CD4-positive, alpha-beta T cell treated with Interleukin-6 at 100 ng/mL for 8 hours (primary cell): ENCODE measurements at places on chromosomes 5 and 9.
A peak's percentile ranks its signal among the peaks of the same experiment; 100 is the strongest.

DNA sequence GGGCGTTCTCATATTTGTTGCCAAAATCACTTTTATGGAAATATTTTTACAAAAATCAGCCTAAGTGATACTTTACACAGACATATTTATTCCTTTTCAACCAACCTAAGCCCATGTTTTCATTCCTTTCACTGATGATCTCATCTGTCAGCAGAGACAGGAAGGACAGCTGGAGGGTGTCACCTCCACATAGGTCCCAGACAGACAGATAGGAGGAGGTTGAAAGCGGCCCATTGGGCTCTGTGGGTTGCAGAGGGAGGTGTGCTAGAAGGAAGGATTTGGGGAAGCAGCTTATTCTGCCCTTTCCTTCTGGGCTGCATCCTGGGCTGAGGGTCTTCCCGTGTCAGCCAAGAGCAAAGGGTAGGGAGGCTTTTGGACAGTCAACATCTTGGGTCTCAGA is 26.0 kb upstream of the SEMA4D start:
- peak; percentile 73 for DNase-seq

- no peak for DNase-seq
Measured at GRCh38 chr9:121328876-121329681, 41.0 kb downstream of the STOM start.

DNA sequence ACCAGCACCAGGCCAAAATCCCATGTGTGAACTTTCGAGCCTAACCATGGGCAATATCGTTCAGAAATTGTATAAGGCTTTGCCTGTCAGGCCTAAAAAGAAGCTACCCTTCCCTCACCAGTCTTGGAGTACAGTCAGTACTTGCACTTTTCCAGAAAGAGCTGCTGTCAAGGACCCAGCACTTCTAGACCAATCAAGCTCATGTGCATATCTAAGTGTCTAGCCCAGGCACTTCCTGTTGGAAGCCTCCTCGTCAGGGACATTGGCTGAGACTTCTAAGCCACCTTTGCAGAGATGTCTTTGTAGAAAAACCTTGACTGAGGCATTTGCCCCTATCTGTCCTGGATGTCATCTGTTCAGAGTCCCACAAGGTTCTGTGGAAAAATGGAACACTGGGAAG is 1930.5 kb downstream of the EFNA5 start:
- DNase-seq, result no peak

GRCh38 chr9:123757547-123757946 is 172.4 kb downstream of the DENND1A start:
- DNase-seq, result no peak

GRCh38 chr9:96344458-96345180 is 38.9 kb downstream of the SLC35D2 start:
- no peak for DNase-seq

- DNase-seq, result no peak
Measured at GRCh38 chr9:126819482-126819881, 14.6 kb downstream of the ZBTB43 start.

DNA sequence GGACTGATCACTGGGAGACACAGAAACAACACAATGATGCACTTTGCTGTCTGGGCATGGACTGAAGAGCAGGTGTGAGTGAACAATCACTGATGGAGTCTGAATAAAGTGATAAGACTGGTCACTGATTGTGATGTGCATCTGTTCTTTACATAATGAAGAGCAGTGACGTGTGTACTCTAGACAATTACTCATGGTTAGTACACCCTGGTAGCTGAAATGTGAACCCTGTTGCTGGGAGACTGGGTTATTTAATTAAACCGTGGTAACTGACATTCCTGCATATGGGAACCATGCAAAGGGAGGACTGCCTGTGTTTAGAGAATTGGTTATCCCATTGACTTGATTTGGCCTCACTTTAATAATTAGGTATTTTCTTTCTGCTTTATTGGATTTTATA is 202.9 kb downstream of the NR2F1-AS1 start:
- no peak for DNase-seq

DNA sequence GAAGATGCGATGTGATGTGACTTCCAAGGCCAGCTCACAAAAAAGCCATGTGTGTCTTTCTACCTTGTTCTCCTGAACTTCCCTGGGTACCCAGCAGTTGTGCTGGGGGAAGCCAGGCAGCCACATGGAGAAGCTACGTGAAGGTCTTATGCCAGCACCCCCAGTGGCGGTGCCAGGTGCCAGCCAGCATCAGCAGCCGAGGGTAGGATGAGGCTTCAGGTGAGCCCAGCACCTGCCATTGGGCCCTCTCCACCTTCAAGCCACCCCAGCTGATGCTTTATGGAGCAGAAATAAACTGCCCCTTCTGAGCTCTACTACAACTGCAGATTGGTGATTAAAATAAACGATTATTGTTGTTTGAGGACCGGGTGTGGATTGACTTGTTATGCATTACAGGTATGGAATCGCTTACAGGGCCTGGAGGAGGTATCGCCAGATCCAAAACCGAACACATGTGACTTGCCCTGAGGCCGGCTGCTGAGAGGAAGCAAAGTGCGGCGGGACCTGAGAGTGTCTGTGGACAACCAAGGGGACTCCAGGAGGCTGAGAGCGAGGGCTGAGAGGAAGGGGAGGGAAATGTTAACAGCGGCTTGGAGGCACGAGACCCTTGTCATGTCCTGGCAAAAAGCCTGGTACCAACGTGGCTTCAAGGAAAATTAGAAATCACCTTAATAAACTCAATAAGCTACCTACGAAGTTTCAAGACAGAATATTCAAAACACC is 36.0 kb upstream of the OLFM1 start:
- no peak for DNase-seq

GRCh38 chr5:67748165-67748690 is 467.3 kb upstream of the PIK3R1 start:
- no peak for DNase-seq

- DNase-seq, result peak; percentile 78
Measured at GRCh38 chr5:99060306-99061261, 131.8 kb upstream of the CHD1 start.

GRCh38 chr5:22521521-22521920 is 331.6 kb downstream of the CDH12 start:
- no peak for DNase-seq

GRCh38 chr5:141420855-141421488 is at the start of gene PCDHGA11:
PCDHGA11 (plus strand) TSS chr5:141421051; CDS start chr5:141421228, 177 bp downstream.
- DNase-seq, result peak; percentile 8

- DNase-seq, result no peak
Measured at GRCh38 chr5:107265193-107265592, 405.5 kb downstream of the EFNA5 start.

GRCh38 chr5:84535281-84535680 is 150.6 kb upstream of the EDIL3 start:
- no peak for DNase-seq

GRCh38 chr9:75855509-75855908 is 35.0 kb upstream of the PCSK5 start:
- DNase-seq, result no peak

DNA sequence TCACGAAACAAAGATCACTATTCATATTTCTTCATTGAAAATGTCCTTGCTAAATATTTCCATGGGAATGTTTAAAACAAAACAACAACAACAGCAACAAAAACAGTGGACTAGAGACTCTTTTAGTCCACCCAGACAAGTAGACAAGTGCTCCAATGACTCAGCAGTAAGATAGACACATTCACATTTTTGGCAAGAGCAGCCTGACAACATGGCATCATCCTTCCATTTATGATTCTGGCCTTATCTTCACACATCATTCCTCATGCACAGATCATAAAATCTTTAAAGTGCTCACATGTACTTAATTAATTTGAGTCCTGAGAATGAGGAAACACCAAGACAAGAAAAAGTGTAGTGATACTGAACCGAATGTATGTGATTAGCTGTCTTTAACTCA is 132.6 kb upstream of the PDE4D start:
- no peak for DNase-seq

DNA sequence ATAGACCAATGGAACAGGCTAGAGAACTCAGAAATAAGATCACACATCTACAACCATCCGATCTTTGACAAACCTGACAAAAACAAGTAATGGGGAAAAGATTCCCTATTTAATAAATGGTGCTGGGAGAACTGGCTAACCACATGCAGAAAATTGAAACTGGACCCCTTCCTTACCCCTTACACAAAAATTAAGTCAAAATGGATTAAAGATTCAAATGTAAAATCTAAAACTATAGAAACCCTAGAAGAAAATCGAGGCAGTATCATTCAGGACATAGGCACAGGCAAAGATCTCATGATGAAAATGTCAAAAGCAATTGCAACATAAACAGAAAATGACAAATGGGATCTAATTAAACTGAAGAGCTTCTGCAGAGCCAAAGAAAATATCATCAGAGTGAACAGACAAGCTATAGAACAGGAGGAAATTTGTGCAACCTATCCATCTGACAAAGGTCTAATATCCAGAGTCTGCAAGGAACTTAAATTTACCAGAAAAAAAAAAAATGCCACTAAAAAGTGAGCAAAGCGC is 43.8 kb downstream of the MRPS27 start:
- no peak for DNase-seq

DNA sequence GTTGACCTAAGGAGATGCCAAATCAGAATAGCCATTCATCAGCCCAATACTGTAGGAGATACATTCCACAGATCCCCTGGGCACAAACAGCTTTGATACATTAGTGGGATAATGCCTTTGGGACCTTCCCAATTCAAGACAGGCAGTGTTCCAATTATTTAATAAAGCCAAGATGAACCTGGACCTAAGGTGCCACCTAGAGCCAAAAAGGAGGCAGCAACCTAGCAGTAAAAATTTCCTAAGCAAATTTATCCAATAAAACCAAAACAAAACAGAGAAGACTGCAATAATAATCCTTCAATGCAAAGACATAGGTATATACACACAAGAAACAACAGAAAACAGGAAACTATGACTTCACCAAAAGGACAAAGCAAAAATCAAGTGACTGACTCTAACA is 253.0 kb downstream of the HINT1 start:
- no peak for DNase-seq

DNA sequence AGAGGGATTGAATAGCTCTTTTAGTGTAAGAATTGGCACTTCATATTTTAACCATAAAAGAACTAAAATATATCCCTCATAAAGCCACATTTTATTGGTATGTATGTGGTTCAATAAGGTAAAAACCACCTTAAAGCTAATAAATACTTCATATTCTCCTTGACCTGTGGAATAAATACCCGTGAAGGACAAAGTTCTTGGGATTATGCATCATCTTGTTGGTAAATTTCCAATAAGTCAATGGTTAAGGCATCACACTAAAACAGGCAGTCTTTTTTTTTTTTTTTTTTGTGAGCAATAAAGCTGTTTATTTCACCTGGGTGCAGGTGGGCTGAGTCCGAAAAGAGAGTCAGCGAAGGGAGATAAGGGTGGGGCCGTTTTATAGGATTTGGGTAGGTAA is 161.9 kb downstream of the SNCAIP start:
- DNase-seq, result no peak

GRCh38 chr5:172496671-172497371 is 42.5 kb upstream of the SH3PXD2B start:
- DNase-seq, result no peak

GRCh38 chr5:13250464-13251291 is 693.8 kb downstream of the DNAH5 start:
- DNase-seq, result no peak

DNA sequence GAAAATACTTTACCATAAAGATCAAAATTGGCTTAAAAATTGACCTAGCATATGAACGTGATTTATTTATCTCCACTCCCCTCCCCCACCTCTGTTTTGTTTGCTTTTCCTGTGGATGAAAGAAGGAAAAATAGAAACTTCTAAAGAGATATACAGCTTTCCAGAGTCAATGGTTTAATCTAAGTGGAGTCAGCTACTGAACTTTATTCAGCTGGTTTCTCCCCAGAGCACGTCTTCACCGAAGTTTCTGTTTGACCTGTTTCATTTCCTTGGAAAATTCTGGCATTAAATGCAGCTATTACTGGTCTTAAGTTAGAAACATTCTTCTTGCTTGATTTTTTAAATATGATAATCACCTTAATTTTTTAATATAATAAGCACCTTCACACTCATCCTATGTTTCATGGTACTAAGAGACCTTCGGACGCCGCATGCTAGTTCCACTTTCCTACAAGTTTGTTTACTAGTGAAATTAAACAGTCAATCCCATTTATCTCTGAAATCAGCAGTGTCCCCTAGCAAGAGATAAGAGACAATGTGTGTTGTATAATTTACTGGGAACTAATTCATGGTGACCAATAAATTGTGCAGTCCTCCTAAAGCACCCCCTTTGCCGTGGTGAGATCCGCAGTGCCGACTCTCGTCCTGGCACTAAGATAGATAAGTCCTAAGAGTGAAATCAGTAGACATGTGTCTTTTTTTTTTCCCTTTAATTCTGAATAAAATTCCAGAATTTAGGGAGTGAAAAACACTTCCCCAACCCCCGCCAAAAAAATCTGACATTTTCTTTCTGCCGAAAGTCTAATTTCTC is 89.9 kb downstream of the ARL15 start:
- no peak for DNase-seq

DNA sequence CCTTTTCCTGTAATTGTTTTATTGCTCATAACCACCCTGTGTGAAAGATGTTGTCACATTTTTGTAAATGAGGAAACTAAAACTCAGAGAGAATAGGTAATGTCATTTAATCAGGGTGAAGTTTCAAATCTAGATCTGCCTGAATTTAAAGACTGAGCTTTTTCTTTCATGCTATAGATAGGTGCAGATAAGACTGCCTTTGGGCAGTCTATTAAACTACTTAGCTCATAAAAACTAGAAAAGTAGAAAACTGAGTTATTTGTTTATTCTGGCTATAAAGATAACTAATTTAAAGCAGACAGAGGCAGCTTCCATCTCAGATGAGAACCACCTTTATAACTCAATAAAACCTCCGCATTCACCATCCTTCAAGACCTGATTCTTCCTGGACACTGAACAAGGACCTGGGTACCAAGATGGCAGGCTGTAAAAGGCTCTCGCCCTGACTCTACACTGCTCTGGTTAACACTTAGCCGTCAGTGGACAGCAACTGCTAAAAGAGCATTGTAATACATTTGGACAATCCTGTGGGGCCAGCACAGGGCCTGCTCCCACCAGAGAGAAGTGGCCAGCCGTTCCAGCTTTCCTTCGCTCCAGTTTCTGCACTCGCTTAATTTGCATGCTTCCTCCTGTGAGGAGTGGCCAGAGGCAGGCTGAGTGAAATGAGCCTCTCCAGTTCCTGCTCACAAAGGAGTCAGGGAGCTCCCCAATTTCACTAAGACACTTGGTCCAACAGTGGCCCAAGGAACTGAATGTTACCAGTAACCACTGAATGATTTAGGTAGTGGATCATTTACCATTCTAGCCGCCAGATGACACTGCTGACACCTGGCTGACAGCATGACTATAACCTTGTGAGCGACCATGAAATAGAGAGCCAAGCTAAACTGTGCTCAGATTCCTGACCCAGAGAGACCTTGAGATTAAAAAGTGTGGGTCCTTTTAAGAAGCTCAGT is 566.4 kb downstream of the EFNA5 start:
- DNase-seq, result no peak
